AG04449 (cell line): ENCODE measurements at places on chromosomes 6 and 20.

GRCh38 chr20:23286346-23286745 is 64.2 kb upstream of the NXT1 start:
- DNase-seq: no peak

DNA sequence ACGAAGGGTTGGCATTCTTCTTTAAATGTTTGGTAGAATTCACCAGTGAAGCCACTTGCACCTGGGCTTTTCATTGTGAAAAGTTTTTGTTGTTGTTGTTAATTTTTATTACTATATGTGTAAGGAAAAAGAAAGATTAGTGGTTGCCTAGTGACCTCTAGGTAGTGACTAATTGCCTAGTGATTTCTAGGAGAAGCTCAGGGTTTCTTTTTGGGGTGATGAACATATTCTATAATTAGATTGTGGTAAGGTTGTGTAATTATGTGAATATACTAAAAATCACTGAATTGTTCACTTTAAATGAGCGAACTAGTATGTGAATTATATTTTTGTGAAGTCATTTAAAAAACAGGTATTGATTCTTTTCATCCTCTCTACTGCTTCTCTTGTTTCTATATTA is 123.8 kb upstream of the TMEM170B start:
- DNase-seq: no peak

DNA sequence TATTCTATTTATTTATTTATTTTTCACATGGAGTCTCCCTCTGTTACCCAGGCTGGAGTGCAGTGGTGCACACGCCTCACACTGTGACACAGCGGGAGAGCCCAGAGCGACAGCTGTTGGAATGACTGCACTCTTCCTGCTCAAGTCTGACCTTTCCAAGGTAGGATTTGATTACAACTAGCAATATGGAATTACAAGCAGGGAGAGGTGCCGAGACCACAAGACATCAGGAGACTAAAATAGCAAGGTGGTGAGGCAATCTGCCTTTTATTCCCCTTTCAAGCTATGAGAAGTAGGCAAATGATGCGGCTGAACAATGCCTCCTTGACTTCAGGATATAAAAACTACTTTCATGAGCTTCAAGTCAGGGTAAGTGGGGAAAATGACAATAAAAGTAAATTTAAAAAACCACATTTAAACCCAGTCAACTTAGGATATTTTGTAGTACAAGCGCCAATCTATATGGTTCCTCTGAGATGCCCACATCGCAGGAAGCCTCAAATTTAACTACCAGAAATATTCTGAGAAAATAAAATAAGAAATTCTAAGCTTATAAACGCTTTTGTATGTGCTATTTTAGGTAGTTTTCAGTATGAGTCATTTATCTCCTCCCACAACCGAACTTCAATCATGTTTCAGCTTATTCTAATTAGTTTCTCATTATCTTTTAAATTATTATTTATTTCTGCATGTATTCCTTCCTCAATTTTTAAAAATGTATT is 146.9 kb upstream of the SGK1 start:
- no peak for DNase-seq

GRCh38 chr6:84013931-84014330 is 19.6 kb upstream of the MRAP2 start:
- DNase-seq: no peak

DNA sequence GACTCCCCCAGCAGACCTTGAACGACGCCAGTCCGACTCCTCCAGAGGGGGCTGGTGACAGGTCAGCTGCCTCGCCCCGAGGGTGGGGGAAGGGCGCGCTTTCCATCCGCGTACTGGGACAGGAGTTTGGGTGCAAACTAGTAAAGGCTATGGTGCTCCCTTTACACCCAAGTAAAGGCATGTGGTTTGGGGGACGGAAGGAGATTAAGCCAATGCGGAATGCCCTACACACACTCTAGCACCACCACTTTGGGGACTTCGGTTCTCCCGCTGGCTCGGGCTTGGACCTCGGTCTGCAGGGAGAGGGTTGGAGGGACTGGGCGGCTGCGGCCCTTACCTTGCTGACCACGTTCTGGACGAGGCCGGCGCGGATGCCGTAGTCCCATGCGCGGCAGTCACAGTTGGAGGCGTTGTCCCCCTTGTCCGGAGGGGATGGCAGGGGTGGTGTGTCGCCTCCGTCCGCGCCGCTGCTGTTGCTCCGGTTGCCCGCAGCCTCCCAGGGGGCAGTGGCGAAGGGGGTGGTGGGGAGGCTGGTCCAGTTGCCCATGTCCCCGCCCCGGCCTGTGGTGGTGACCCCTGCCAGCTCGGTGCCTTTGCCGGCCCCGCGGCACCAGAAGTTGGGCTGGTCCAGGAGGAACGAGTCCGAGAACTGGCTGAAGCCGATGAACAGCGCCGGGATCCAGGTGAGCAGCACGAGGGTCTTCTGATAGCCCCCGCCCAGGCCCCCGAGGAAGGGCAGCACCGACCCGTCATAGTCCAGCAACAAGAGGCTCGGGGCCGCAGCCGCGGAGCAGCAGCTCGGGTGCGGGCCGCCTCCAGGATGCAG is 1.1 kb downstream of the SLC22A23 start:
- DNase-seq: no peak

- no peak for DNase-seq
Measured at GRCh38 chr20:5914859-5915258, 35.5 kb downstream of the TRMT6 start.

DNA sequence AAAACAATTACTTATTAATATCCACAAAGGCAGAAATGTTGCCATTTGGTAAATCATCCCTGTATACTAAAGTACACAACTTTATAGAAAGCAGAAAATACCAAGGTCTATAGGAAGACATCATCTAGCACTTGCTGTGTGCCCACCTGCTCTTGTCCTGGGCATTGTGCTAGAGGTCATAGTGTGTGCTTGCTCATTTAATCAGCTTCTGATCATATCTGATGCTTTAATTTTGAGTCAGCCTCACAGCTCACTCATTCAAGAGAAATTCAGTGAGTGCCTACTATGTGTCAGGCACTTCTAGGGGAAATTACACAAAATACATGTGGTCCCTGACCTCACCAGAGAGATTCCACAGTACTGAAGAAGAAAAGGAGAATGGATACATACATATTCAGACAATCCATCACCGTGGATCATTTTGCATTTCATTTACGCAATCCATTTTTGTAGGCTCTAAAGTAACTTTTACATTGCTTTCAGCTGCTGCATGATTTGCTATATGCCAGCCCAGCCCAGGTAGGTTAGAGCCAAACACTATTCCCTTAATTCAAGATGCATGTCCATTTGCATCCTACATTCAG is 167.9 kb upstream of the MCHR2 start:
- DNase-seq: no peak
